ENCODE measurements at places on chromosomes 11 and 22.

DNA sequence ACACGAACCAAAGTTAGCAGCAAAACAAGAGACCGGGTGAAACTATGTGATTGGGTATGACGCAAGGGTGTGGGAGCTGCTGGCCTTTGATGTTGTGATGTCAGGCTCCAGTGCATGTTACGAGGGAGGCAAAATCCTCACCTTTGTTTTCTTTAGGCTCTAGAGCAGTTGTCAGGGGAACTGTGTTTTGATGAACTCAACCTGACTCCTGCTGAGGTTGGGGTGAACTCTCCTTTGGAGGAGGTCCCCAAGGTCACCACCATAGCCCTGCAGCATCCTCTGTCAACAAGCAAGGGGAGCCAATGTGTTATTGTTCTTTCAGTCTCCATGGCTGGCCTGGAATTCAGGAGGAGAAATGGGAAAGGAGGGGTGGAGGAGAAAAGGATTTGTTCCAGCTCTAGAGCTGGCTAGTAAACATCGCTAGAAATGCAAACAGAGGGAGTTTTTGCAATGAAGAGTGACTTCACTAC is 33.8 kb downstream of the RASSF10 start:
- DNase-seq: no peak

DNA sequence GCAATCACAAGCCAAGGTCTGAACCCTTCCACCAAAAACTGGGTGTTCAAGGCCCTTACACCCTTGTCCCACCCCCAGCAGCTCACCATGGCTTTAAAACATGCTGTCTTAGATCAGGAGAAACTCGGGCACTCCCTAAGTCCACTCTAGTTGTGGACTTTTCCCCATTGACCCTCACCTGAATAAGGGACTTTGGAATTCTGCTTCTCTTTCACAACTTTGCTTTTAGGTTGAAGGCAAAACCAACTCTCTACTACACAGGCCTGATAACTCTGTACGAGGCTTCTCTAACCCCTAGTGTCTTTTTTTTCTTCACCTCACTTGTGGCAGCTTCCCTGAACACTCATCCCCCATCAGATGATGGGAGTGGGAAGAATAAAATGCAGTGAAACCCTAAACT is 15.0 kb downstream of the HTR3A start:
- no peak for DNase-seq

DNA sequence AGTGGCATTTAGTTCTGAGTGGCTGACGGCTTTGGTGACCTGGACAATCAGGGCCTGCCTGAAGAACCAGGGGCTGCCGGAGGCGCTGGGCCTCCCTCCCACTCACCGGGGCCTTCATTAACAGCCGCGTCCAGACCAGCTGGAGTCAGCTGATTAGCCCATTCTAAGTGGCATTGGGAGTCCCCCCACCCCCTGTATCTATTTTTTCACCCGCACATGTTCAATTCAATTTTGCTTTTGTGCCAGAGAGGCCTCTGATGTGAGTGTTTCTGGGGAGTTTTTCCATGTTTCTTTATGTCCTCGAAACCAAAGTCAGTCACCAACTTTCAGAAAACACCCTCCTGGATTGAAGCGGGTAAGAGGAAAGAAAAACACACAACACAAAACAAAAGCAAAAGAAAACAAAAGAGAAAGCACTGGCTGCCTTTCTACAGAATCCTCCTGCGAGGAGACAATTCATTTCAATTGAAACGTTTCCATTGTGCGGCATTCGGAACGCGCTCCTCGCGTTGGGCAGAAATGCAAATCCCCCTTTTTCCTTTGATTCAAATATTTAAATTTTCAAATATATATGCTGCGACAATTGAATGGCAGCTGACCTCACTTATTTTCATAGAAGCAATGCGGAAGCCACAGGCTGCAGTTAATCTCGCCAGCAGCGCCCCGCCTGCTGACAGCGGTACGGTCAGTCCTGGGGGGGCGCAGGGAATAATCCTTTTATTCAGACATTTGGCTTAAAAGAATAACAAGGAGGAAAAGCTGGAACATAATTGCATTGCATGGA is 17.7 kb downstream of the CDKN1C start:
- DNase-seq: no peak

DNA sequence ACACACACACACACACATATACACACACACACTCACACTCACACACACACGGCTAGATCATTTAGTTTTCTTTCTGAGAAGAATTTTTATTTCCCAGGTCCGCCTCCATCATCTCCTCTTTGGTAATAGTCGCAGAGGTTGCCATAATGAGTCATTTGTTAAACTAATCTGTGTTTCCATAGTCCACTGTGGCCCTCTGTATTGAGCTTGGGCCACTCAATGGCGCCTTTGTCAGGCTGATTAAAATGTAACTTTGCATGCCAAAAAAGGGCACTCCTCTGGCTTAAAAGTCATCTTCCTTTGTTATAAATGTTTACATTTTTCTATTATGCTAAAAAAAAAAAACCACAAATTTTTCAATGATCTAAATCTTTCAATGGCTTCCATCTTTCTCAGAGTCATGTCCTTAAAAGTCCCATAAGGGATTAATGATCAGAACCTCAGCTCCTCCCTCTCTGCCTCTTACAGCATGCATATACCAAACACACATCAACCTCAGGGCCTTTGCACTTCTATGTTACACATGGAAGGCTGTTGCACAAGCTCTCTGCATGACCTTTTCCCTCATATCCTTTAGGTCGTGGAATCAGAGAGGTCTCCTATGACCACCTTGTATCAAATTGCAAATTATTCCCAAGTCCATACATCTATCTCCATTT is 35.3 kb downstream of the EHF start:
- DNase-seq: no peak

DNA sequence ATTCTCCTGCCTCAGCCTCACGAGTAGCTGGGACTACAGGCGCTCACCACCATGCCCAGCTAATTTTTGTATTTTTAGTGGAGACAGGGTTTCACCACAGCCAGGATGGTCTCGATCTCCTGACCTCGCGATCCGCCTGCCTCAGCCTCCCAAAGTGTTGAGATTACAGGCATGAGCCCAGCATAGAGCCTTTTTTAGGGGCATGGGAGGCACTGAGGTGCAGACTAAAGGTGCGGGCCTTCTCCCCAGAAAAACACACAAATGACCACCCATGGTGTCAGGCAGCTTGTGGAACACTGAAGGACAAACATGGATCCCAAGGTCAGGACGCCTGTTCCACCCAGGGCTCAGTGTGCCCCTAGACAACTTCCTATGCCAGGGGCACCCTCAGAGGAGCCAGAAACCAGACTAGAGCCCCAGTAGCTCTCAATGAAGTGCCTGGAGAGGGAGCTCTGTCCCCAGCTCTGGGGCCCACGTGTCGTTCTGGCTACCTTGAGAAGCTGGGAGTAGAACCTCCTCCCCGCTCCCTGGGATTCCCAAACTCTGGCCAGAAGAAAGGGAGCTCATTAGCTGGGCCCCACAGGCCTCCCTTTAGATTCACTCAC is 21.2 kb upstream of the CD5 start:
- no peak for DNase-seq

- DNase-seq: no peak
These were observed 577.4 kb upstream of the LUZP2 start for GRCh38 chr11:23919455-23919854.

DNA sequence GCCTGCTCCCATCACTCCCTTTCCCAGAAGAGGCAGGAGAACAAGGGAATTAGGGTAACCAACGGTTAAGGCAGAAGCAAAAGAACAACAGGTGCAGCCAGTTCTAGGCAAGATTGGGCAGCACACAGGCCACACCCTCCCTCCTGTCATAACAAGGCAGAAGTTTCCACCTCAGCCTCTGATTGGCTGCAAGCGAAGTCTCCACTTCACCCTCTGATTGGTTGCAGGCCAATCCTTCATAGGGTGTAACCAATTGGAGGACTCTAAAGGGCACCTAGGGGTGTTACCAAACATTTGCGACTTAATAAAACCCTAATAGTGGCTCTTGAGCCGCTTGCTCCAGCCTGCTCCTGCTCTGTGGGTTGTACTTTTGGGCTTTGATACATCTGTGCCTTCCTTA is 153.8 kb downstream of the CACNA1I start:
- DNase-seq: no peak

- no peak for DNase-seq
These were observed 2.6 kb downstream of the OR8B8 start for GRCh38 chr11:124442847-124443246.

DNA sequence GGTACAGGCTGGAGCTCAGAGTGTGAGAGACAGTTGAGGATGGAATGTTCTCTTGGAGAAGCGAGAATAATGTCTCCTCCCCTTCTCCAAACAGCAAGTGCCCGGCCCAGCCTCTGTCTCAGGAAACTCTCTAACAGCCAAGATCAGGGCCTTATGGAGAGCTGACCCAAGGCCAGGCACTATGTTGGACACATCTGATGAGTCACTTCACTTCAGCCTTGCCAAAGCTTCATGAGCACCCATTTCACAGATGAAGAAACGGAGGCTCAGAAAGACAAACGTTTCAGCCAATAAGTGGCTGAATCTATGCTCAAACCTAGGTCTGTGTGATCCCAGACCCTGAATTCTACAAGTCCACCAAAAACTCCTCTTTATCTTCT is 22.1 kb upstream of the CHKA start:
- no peak for DNase-seq

GRCh38 chr22:30947816-30948454 is 20.6 kb downstream of the MORC2 start:
- no peak for DNase-seq

GRCh38 chr11:134258577-134258976 is 5.2 kb downstream of the ACAD8 start:
- no peak for DNase-seq

GRCh38 chr11:97770570-97770969 is 1250.2 kb upstream of the CNTN5 start:
- no peak for DNase-seq

GRCh38 chr11:69297787-69298266 is 3.9 kb downstream of the MYEOV start:
- DNase-seq: no peak

- DNase-seq: no peak
These were observed at the start of gene PGR for GRCh38 chr11:101129203-101129943. TSS of gene PGR (minus strand) at chr11:101129813. CDS start at chr11:101129070, 743 bp downstream.

DNA sequence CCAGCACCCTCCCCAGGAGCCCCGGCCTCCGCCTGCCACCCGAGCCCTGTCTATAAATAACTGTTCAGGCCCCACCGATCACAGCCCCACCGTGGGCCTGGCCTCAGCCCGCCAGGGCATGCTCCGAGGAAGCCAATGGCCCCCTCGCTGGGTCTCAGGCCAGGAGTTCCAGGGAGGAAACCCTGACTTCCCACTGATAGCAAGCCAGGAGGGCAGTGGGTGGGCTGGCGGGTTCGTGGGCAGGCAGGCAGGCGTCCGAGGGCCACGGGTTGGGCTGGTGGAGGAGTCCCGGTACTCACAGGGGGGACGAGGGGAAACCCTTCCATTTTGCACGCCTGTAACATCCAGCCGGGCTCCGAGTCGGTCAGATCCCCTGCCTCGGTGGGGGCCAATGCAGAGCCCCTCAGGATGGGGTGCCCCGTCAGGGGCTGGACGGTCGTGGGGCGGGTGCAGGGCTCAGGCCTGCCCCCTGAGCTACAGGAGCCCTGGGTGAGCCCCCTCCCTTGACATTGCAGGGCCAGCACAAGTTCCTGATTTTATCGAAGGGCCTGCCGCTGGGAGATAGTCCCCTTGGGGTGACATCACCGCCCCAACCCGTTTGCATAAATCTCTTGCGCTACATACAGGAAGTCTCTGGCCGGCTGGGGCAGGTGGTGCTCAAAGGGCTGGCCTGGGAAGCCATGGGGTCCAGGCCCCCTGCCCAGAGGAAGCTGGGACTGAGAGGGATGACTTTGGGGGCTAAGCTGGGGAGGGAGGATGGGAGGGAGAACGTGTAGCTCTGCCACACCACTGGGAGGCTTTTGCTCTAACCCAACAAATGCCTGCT is at the start of gene SPI1:
TSS of gene SPI1 (minus strand) at position 538 of the 826 bp plus-strand sequence. CDS start at position 344, 194 bp downstream.
- DNase-seq: no peak

- DNase-seq: no peak
These were observed 9.6 kb downstream of the KIAA1671 start for GRCh38 chr22:24962094-24962493.

- DNase-seq: no peak
These were observed 30.0 kb upstream of the RAB39A start for GRCh38 chr11:107898270-107898669.

DNA sequence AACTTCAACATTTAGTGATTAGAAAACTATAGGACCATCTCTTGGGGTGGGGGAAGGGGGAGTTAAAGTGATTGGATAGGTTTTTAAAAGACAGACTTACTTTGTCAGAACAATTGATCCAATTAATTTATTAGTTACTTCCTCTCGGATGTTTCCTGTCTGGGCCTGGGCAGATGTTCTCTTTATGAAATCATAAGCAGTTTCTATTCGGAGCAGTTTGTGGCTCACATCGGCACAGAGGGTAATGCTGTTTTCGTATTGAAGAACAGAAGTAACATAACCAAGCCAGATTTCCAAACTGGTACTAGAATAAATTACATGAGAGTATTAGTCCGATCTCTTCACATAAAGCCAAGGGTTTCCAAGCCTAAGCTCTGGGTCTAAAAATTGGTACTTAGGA is 20.6 kb downstream of the PIWIL3 start:
- no peak for DNase-seq

DNA sequence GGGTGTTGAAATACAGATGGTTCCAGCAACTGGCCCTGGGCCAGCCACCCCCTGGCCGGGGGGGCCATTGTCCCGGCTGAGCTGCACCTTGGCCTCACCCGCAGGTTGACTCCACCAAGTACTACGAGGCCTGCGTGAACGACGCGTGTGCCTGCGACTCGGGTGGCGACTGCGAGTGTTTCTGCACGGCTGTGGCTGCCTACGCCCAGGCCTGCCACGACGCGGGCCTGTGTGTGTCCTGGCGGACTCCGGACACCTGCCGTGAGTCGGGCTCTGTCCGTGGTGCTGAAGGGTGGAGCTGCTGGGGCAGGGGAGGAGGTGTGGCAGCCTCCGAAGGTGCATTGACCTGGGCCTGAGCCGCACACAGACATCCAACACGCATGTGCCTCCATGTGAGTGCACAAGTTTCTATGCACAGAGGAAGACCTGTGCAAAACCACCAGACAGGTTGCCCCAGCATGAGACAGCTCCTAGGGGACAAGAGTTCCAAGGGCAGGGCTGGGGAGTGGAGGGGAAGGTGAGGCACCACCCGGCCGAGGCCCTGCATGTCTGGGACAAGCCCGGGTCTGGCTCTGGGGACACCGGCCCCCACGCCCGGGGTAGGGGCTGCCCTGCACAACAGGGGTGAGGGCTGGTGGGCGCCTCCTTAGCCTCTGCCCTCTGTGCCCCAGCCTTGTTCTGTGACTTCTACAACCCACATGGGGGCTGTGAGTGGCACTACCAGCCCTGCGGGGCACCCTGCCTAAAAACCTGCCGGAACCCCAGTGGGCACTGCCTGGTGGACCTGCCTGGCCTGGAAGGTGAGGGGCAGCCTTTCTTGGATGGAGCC is 16.1 kb downstream of the MUC5B start:
- DNase-seq: no peak
